ENCODE measurements at places on chromosomes 3 and 15.

DNA sequence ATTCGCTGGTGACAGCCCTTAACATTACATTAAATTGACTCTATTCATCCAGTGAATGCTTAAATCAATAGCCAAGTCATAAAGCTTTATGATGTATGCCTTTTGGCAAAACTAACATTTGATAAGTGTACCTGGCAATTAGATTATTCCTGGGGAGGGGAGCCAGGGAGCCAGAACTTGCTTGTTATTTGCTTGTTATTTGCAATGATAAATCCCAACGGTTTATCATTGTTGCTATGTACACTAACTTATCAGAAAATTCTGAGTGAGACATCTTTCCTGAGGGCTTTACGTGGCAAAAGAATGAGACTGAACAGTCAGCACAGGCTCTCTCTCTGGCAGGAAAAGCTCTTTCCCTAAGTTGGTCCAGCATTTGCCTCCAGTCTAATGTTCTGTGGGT is 35.8 kb upstream of the FBN1 start:
- no peak for DNase-seq

GRCh38 chr3:137588871-137589270 is 175.2 kb upstream of the SOX14 start:
- DNase-seq, result no peak

GRCh38 chr3:3745693-3746092 is 53.5 kb upstream of the LRRN1 start:
- DNase-seq, result no peak

DNA sequence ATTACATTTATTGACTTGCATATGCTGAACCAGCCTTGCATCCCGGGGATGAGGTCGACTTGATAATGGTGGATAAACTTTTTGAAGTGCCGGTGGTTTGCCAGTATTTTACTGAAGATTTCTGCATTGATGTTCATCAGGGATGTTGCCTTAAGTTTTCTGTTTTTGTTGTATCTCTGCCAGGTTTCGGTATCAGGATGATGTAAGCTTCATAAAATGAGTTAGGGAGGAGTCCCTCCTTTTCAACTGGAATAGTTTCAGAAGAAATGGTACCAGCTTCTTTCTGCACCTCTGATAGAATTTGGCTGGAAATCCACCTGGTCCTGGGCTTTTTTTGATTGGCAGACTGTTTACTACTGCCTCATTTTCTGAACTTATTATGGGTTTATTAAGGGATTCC is 250.8 kb downstream of the TBC1D5 start:
- DNase-seq, result no peak

DNA sequence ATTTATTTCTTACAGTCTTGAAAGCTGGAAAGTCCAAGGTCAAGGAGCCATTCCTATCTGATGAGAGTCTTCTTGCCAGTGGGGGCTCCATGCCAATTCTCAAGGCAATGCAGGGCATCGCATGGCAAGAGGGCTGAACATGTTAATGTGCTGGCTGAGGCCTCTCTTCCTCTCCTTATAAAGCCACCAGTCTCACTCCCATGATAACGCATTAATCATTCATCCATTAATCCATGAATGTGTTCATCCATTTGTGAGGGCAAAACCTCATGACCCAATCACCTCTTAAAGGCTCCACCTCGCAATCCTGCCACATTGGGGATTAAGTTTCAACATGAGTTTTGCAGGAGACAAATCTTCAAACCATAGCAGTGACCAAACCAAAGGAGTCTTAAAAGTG is 118.3 kb downstream of the PROS1 start:
- DNase-seq, result no peak

GRCh38 chr15:28096670-28097431 is 2.3 kb downstream of the OCA2 start:
- no peak for DNase-seq
